ENCODE measurements at places on chromosomes 7 and 10. TPM values are rescaled to one million over a fixed set of nuclear protein-coding genes. Genes with fewer than 3 reads are reported as not detected.
A peak's percentile ranks its signal among the peaks of the same experiment; 100 is the strongest.

- DNase-seq = no peak
Observed at GRCh38 chr10:91759581-91759986, 38.6 kb upstream of the TNKS2 start.

DNA sequence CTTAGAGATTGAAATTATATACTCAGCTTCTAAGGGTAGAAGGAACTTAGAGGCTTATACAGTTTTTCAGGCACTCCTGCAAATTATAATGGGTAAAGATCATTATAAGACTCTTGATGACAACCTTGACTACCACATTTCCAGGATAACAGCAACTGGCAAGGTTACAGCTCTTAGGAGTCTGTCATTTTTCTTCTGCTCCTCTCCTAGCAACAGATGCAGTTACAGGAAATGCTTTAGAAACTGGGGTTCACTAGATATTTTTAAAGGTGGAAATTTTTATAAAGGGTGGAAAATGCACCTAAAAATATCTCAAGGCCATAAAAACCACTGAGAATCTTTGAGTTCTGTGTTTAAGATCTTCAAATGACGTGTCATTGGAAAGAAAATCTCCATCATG lies 185.8 kb downstream of the RELN start:
- no peak for DNase-seq

- DNase-seq = no peak
Observed at GRCh38 chr10:17101910-17102266, 27.7 kb downstream of the CUBN start.

DNA sequence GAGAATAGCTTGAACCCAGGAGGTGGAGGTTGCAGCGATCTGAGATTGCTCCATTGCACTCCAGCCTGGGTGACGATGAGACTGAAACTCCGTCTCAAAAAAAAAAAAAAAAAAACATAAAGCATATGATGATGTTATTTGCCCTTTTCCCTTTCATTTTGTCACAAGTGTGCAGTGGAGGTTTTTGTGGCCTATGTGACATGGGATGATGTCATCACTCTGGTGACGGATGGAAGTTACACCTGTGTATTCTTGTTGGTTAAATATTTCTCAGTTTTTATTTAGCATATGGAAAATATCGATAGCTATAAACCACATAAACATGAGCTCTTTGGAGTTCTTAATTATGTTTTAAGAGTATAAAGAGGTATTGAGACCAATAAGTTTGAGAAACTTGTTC lies 71.8 kb upstream of the EMX2 start:
- DNase-seq = no peak

DNA sequence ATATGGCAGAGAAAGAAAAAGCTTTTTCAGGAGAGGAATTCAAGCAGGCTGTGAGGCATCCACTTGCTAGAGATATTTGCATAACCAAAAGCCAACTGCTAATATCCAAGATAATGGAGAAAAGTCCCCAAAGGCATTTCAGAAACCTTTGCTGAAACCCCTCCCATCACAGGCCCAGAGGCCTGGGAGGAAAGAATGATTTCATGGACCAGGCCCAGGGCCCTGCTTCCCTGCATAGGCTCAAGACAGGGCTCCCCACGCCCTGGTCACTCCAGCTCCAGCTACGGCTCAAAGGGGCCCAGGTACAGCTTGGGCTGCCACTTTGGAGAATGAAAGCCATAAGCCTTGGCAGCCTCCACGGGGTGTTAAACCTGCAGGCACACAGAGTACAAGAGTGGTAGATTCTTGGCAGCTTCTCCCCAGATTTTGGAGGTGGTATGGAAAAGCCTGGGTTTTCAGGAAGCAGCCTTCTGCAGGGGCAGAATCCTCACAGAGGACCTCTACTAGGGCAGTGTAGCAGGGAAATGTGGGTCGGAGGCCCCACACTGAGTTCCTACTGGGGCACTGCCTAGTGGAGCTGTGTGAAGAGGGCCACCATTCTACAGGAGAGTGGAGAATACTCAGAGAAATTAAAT lies 5.6 kb upstream of the RSU1 start:
- no peak for DNase-seq

DNA sequence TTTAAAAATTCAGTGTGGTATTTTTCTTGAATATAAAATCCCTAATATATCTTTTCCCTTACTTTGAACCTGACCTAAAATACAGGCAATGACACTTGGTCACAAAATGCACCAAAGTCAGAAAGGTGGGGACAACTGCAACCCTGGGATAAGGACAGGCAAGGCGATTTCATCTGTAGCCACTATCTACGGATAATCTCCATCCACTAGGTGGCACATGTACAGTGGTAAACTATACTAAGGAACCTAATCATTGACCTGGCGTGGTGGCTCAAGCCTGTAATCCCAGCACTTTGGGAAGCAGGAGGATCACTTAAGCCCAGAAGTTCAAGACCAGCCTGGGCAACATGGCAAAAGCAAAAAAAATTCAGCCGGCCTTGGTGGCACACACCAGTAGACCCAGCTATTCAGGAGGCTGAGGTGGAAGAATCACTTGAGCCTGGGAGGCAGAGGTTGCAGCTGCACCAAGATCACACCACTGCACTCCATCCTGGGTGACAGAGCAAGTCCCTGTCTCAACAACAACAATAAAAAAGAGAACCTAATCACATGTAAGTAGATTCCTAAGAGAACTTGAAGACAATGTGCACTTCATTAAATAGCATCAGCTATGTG lies 98.9 kb downstream of the KMT2C start:
- peak; percentile 14 for DNase-seq

DNA sequence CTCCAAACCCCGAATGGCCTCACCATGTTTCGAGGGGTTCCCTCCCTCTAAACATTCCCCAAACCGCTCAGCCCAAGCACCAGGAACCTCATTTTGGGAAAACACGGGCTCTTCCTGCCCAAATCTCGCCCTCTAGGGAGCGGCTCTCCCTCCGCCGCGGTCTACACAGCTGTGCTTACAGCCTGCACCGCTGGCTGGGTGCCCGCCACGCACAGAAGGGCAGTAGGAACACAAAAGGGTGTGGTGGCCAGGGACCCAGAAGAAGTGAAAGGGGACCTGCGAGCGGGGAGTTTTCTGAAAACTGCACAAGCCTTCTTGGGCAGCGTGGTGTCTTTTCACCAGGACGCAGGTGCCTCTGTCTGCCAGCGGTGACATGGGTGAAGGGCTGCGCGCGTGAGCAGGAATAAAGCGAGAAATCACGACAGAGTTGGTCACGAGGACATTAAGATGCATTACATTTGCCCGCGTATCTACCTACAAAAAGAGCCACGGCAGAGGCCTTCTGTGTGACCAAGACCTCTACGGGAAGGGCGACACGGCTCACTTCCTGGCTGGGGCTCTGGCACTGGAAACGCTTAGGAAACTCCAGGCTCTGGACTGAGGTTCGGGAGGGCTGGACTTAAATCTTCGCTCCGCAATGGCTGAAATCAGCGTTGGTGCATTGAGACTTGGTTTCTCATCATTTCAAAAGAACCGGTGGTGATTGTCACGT lies 171.7 kb downstream of the LSM5 start:
- peak; percentile 41 for DNase-seq

GRCh38 chr7:128735436-128735835 lies 3.7 kb upstream of the CALU start:
- no peak for DNase-seq

DNA sequence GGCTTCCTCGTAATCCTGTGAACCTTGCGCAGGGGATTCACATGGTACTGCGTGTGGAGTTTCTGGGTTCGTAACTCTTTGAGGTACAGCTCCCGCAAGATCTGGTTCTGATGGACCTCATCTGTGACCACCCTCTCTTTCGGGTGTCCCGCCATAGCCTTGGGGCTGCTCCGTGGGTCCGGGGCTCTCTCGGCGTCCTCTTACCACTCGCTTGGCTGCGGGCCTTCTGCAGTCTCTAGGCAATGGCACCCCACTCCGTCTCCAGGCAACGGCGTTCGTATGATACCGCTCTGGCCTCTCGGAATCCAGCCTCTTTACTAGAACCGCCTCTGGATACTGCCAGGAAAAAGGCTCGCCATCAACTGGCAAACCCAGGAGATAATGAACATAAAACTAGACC lies 54.7 kb upstream of the AMPH start:
- no peak for DNase-seq

DNA sequence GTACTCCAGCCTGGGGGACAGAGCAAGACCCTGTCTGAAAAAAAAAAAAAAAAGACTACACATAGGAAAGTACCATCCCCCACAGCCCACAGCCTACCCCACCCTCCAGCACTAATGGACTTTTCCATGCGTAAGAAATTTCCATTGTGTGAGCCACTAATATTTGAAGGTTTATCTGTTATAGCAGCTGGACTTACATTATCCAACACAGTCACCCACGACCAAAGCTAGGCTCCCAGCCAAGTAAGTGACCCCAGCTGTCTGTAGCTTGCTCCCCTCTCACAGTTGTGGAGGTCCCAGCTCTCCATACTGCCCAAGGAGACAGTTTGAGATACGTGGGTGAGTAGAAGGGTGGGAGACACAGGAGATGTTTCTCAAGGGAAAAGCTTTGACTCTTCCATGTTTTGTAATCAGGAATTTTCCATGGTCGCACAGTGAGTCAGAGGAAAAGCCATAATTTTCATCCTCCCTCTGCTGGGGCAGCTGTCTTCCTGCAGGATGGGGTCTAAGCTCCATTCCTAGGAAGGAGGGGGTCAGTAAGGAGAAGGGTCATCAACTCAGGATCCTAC lies 57.4 kb downstream of the CAV1 start:
- DNase-seq = no peak

- peak; percentile 37 for DNase-seq
Observed at GRCh38 chr7:74093671-74094223, 10.1 kb downstream of the LIMK1 start.

- DNase-seq = peak; percentile 87
Observed at GRCh38 chr7:105521717-105522463, at the start of gene PUS7. Gene PUS7, minus strand, starts transcription at chr7:105522271. Its CDS starts 13,759 bp downstream, at chr7:105508512.

DNA sequence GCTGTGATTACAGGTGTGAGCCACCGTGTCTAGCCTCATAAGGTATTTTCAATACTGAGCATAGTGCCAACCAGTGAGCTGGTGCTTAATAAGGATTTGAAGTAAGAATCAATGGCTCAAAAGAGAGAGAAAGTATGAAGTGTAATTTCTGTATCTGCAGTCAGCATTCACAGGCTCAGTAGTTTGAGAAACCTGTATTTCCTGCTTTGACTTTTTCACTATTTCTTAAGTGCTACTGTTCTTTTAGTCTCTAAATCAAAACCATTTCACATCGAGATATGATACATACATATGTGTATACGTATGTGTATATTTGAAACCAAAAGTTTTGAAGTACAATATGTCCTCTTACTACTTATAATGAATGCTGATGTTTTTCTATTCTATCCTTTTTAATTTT lies 189.9 kb downstream of the PPP1R9A start:
- DNase-seq = no peak

DNA sequence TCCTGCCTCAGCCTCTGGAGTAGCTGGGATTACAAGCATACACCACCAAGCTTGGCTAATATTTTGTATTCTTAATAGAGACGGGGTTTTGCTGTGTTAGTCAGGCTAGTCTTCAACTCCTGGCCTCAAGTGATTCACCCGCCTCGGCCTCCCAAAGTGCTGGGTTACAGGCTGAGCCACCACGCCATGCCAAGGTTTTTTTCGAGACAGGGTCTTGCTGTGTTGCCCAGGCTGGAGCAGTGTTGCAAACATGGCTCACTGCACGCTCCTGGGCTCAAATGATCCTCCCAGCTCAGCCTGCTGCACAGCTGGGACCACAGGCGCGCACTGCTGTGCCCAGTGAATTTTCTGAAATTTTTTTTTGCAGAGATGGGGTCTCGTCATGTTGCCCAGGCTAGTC lies 3.3 kb upstream of the SEC31B start:
- no peak for DNase-seq

DNA sequence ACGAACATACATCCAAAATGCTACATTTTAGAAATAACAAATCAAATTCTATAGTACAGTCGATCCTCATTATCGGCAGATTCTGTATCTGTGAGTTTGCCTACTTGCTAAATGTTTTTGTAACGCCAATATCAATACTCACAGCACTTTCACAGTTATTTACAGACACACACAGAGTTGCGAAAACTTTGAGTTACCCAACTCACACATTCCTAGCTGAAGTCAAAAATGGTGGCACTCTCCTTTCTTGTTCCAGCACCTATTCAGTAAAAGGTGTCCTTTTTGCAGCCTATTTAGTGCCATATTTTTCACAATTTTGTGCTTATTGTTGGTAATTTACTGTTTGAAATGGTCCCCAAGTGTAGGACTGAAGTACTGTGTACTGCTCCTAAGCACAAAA lies 161.7 kb downstream of the AKR1D1 start:
- no peak for DNase-seq

DNA sequence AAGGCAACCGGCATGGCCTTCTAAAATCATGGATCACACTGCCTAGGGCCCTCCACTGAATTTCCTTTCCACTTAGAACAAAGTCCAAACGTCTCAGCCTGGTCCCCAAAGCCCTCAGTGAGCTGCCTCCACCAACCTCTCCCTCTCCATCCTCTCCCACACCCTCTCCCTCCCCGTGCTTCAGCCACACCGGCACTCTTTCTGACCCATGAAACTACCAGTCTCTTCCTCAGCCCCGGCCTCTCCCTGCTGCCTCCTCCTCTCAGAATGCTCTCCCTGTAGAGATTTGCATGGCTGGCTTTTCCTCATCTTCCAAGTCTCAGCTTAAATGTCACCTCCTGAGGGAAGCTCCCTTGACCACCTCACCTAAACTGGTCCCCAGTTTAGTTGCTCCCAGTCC lies 219.0 kb upstream of the ZMIZ1 start:
- DNase-seq = no peak

GRCh38 chr10:34998940-34999339 lies 91.2 kb downstream of the CUL2 start:
- no peak for DNase-seq

- DNase-seq = no peak
Observed at GRCh38 chr10:63749915-63750314, 228.7 kb downstream of the REEP3 start.

Gene GIMAP5
- 8.4 TPM for total RNA-seq

Gene LARP4B
- total RNA-seq = 68.6 TPM

Gene ADIRF
- 57.3 TPM for total RNA-seq

Gene TCAF1
- total RNA-seq = 52.4 TPM

Gene GPC2
- total RNA-seq = not detected

Gene CPA2
- 0.91 TPM for total RNA-seq

Gene ADCY1
- 3.1 TPM for total RNA-seq

Gene TSPAN15
- total RNA-seq = 10.5 TPM

Gene KIAA1217
- total RNA-seq = 41.5 TPM

Gene PTN
- 22.4 TPM for total RNA-seq

Gene PIP
- not detected for total RNA-seq

Gene C7orf57
- total RNA-seq = not detected

Gene COL13A1
- 2.9 TPM for total RNA-seq

Gene NRCAM
- 0.82 TPM for total RNA-seq

Gene MYH16
- total RNA-seq = not detected

Data from heart right ventricle (tissue), 16 donors.